ENCODE measurements at places on chromosomes 12 and 14. TPM values are rescaled to one million over a fixed set of nuclear protein-coding genes. Genes with fewer than 3 reads are reported as not detected.

RNASE2 gene
- 5.8 TPM for total RNA-seq

DNA sequence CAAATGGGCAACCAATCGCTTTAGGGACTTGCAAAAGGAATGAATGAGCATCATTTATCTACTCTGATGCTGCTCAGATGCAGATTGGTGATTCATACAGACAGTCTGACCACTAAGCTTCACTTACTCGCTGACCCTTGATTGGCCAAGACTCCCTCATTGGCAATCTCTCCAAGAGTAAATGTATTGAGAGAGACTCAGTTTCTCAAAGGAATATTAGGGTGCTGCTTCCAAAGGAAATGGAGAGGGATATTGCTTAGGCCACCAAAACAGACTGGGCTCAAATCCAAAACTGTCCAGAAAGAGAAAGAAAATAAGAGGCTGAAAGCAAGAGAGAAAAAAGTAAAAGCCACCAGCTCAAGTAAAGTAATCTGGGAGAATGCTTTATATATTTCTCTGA, 785.2 kb downstream of the GALC start:
- DNase-seq = no peak

GRCh38 chr14:94027566-94028449, 1.7 kb downstream of the OTUB2 start:
- no peak for DNase-seq

GRCh38 chr12:96483116-96483515, 6.3 kb upstream of the CFAP54 start:
- no peak for DNase-seq

DNA sequence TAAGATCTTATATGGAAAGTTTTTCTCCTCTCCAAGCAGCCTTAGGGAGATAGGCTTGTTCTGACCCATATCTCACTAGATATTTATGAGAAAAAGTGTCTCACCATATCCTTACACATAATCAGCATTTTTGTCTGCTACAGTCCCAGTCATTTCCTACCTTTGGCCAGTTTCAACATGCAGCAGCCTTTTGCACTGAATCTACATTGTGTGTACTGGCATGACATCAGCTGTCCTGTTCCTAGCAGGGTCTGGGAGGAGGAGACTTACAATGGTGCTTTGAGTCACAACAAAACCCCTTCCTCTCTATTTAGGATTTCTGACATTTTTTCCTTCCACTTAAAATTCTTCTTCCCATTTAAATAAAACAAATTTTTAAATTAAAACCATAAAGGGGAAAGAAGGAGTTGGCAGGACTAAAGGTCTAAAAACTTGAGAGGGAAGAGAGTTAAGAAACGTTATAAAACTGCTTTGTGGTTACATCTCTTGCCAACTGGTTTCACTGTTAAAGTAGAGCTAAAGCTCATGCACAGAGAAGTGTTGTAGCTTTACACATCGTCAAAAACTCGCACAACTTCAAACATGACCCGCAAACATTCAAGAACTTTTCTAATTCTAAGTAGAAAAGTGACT, 53.3 kb upstream of the CERS5 start:
- DNase-seq = no peak

GRCh38 chr14:50089208-50089607, 27.2 kb downstream of the VCPKMT start:
- no peak for DNase-seq

GRCh38 chr14:104262515-104263514, 124.4 kb downstream of the KIF26A start:
- no peak for DNase-seq

Data from aorta (tissue), 5 donors.